ENCODE measurements at places on chromosomes 16 and 17.

DNA sequence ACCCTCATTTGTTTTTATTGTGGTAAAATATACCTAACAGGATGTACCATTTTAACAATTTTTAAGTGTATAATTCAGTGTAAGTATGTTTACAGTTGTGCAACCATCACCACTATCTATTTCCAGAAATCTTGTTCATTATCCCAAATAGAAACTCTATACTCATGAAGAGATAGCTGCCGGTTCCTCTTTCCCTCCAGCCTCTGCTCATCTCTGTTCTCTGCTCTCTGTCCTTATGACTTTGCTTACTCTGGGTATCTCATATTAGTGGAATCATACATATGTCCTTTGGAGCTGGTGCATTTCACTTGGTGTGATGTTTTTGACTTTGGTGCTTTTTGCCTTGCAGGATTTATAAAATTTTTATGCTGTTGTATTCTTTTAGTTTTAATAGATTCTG is 19.4 kb downstream of the CYLD start:
- DNase-seq, result no peak

GRCh38 chr17:10059684-10060211 is 138.7 kb downstream of the GAS7 start:
- DNase-seq, result no peak

- DNase-seq, result no peak
Observed at GRCh38 chr17:64123114-64123513, 6.8 kb downstream of the ERN1 start.

DNA sequence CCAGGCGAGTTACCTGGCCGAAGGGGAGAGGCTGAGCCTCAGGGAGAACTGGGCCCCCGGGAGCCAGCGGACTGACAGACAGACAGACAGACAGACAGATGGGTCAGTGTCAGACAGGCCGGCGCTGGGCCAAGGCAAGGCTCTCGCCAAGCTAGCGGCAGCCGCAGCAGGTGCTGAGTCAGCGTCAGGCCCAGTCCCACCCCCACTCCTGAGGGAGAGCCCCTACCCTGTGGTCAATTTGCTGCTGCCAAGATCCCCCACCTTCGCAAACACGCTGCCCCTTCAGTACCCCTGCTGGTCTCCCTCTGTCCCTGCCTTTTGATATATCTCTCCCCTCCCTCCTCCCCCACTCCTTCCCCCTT is 1.5 kb downstream of the FGF11 start:
- peak; percentile 31 for DNase-seq

DNA sequence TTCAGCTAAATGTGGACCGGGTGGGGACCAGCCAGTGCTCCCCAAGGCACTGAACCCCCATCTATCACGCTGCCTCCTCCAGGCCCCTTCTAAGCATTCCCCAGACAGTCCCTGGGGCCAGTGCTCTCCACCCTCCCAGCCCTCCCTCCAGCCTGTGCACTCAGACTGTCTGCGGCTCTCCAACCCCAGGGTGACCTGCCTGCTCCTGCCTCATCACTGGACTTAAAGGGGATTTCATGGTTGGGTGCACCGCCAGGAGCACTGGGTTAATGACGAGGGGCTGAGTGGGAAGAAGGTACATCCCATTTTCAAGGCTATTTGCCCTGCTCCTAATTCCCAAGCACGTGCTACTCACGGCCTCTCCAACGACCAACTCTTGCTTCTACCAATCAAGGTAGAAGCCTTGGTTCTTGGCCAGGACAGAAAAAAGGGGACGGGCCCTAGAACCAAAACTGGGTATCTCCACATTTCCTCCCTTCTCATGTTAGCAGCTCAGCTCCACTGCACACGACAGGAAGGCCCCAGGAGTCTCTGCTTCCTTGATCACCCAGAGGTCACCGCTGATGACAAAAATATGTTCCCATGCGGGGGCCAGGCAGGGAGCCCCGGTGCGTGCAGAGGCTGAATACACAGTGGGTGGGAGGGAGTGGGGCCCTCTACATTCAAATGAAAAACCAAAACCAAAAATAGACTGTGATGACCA is 3.5 kb upstream of the ABR start:
- peak; percentile 21 for DNase-seq

- DNase-seq, result no peak
Observed at GRCh38 chr17:50904518-50905459, 38.6 kb upstream of the TOB1 start.

Data from stimulated activated CD4-positive, alpha-beta T cell treated with anti-CD3 and anti-CD28 coated beads, Interleukin-15, amount 100 ng/mL, for 24 hours (primary cell).